Immature natural killer cell (primary cell): ENCODE measurements at places on chromosomes 13 and 19. TPM values are rescaled to one million over a fixed set of nuclear protein-coding genes. Genes with fewer than 3 reads are reported as not detected.
A peak's percentile ranks its signal among the peaks of the same experiment; 100 is the strongest.

- no peaks in the 10 kb centered on the region for H3K36me3 ChIP-seq
- H3K27ac ChIP-seq: no peak overlapping the region
- H3K27me3 ChIP-seq: no peaks in the 10 kb centered on the region
- DNase-seq: no peak
- H3K4me3 ChIP-seq: no peak overlapping the region
Observed at GRCh38 chr13:45626731-45627374, 11.3 kb upstream of the ERICH6B start.

DNA sequence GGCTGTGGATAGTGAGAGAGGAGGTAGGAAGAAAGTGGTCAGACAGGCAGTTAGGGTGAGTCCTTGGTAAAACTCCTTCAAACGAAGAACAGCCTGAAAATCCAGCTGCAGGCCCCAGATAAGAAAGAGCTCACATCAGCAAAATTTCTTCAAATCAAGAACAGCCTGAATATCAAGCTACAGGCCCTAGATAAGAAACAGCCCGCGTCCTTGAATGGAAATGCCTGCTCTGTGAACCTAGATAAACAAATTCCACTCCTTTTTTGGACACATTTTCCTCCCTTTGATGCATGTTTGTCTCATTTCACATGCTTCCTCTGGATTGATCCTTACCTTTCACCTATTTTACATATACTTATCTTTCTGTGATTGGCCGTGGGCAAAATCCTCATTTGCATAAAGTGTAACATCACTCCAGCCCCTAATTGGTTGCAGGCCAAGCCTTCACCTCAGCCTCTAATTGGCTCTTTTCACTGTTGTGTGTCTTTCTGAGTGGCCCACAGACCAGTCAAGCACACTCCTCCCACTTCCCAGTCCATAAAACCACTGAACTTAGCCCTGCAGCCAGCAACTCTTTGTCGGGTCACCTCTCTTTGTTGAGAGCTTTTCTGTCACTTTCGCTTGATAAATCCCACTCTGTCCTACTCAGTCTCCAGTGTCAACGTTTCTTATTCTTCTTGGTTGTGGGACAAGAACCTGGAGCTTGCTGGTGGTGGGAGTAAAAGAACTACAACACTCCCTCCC is 6.0 kb upstream of the SULT2A1 start:
- no peaks in the 10 kb centered on the region for H3K36me3 ChIP-seq
- H3K27ac ChIP-seq: no peak overlapping the region
- no peak for DNase-seq
- H3K4me3 ChIP-seq: no peak overlapping the region

- H3K27ac ChIP-seq: peak overlapping the region; percentile 92
- H3K4me3 ChIP-seq: peak overlapping the region; percentile 63
- H3K27me3 ChIP-seq: no peaks in the 10 kb centered on the region
- peaks cover under 1% of the 10 kb centered on the region for H3K36me3 ChIP-seq
Observed at GRCh38 chr19:14147797-14148605, 11.6 kb upstream of the ASF1B start.

DNA sequence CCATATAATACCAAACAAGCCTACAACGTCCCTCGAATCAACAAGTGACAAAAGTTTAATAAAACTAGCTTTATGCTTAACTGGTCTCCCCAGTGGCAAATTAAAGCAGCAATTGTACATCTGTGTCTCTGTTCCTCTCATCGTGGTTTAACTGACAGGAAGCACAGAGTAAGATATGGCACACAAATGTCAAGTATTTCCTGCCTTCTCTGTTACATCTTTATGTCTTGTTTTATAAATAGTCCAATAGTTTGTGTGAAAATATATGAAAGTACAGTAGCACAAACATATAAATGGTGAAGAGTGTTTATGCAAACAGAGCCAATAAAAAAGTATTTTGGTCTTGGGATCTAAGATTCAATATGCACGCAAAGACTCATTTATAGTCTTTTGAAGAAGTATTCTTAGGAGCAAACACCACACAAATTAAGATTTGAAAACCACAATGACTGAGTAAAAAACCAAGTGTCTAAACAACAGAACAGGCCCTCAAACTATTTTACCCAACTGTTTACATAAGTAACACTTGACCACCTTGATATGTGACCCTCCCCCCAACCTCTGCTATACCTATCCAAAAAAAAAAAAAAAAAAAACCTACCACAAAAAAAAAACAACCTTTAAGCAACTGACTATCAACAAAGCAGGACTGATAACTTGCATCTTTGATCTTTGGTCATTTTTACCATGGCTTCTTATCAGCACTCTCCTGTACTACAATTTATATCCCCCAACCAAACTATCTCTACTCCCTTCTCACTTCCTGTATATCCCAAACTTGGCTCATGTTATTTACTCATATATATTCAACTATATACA is 14.0 kb downstream of the ELF1 start:
- peak; percentile 64 for DNase-seq
- H3K4me3 ChIP-seq: peak overlapping the region; percentile 78
- peak overlapping the region; percentile 80 for H3K27ac ChIP-seq
- peaks cover 2% of the 10 kb centered on the region for H3K27me3 ChIP-seq
- H3K4me1 ChIP-seq: peaks cover 97% of the 10 kb centered on the region

- H3K27me3 ChIP-seq: peaks cover 1% of the 10 kb centered on the region
- H3K36me3 ChIP-seq: no peaks in the 10 kb centered on the region
- H3K27ac ChIP-seq: no peak overlapping the region
- H3K4me1 ChIP-seq: no peaks in the 10 kb centered on the region
Observed at GRCh38 chr13:36764957-36765356, 54.1 kb upstream of the RFXAP start.

DNA sequence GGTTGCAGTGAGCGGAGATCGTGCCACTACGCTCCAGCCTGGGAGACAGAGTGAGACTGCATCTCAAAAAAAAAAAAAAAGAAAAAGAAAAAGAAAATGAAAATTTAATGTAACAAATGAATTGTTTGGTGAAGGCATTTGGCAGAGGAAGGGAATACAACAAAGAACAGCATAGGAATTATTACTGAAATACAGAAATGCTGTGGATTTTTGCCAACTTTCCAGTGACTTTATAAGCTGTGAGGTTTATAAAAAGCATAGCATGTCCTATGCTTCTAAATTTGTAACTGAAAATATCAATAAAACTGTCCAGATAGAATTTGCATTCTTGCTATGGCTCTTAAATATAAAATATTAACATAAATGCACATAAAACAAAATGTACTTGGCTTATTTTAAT is 112.9 kb upstream of the IRS2 start:
- no peak for DNase-seq
- no peaks in the 10 kb centered on the region for H3K36me3 ChIP-seq
- no peak overlapping the region for H3K4me3 ChIP-seq
- no peak overlapping the region for H3K27ac ChIP-seq
- peaks cover 6% of the 10 kb centered on the region for H3K27me3 ChIP-seq
- H3K4me1 ChIP-seq: no peaks in the 10 kb centered on the region

DNA sequence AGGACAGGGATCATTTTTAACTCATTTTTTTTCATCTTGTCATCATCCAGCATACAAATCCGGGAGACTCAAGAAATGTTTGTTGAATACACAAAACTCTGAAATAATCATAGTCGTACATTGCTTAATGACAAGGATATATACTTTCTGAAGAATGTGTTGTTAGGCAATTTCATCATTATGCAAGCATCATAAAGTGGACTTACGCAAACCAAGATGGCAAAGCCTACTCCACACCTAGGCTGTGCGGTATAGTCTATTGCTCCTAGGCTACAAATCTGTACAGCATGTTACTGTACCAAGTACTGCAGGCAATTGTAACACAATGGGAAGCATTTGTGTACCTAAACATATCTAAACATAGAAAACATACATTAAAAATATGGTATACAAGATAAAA is 264.1 kb downstream of the TSHZ3 start:
- H3K27me3 ChIP-seq: no peaks in the 10 kb centered on the region
- no peaks in the 10 kb centered on the region for H3K36me3 ChIP-seq
- no peak overlapping the region for H3K27ac ChIP-seq
- no peak overlapping the region for H3K4me3 ChIP-seq

- peaks cover 14% of the 10 kb centered on the region for H3K4me1 ChIP-seq
- H3K27me3 ChIP-seq: peaks cover 7% of the 10 kb centered on the region
- H3K27ac ChIP-seq: no peak overlapping the region
- H3K4me3 ChIP-seq: no peak overlapping the region
- no peak for DNase-seq
Observed at GRCh38 chr13:26561651-26562511, 4.4 kb downstream of the WASF3 start.

GRCh38 chr13:111217641-111218040 is 102.5 kb downstream of the ARHGEF7 start:
- peaks cover 17% of the 10 kb centered on the region for H3K36me3 ChIP-seq
- no peak for DNase-seq
- no peaks in the 10 kb centered on the region for H3K27me3 ChIP-seq
- H3K4me1 ChIP-seq: peaks cover 35% of the 10 kb centered on the region
- no peak overlapping the region for H3K4me3 ChIP-seq
- peak overlapping the region; percentile 57 for H3K27ac ChIP-seq

The CYP2F1 gene
- polyA plus RNA-seq: not detected

The VRK3 gene
- 106 TPM for polyA plus RNA-seq

The MED29 gene
- 41.8 TPM for polyA plus RNA-seq

The ADM5 gene
- 0.28 TPM for polyA plus RNA-seq

The OR10H2 gene
- not detected for polyA plus RNA-seq
